AG10803 (cell line): ENCODE measurements at places on chromosomes 4 and X.

GRCh38 chr4:114636192-114636935, 37.8 kb downstream of the UGT8 start:
- no peak for DNase-seq

DNA sequence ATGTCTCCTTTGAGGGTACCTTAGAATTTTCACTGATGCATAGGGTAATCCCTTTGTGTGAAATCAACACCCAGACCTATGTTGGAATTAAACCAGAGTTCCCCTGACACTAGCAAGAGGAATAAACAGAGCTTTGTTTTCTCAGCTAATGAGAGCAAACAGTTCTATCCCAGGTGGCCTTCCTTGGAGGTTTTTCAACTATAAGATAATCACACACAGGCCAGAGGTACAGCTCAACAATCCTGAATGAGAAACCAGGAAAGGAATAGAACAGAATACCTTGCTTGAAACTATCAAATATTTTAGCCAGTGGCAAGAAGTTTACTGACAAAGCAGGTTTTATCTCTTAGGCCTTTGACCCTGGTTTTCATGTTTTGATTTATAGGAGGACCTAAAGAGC, 100.2 kb downstream of the OTC start:
- no peak for DNase-seq

DNA sequence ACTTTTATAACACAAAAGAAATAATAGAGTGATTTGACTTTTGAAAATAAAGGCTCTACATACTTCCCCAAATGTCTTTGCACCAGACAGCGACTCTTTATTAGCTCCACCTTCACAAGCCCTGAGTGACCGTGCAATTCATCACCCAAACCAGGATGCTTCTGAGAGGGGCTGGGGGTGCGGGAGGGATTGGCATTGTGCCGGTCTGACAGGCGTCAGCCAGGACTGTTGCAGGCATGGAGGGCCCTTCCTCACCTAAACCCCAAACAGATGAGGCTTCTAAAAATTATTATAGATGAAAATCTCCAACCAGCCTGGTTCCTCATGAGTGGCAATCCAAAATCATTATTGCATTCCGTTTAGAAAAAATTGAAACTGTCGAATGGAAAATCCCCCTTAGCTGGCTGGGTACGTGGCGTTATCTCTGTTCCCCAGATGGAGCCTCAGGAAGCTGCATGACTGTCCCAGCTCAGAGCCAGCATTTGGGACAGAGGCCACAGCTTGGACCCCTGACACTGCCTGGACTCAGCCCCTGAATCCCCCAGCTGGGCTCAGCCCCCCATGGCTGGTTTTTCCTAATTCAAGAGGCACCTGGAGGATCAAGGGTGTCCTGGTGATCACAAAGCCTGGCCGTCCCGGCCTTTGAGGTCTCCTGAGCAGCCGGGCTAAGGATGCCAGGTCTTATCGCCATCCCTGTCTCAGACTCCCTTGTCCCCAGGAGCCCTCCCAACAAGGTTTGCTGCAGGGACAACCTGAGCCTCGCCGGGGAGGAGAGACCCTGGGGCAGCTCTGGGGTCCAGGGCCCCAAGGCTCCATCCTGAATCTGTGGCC, 60.4 kb downstream of the SORCS2 start:
- no peak for DNase-seq

- peak; percentile 16 for DNase-seq
These were observed 220.1 kb downstream of the AFAP1 start for GRCh38 chr4:7719354-7720174.

GRCh38 chrX:150508451-150509367, 59.7 kb upstream of the MTM1 start:
- DNase-seq: peak; percentile 42

GRCh38 chr4:69984030-69984443, 11.7 kb upstream of the STATH start:
- DNase-seq: no peak

DNA sequence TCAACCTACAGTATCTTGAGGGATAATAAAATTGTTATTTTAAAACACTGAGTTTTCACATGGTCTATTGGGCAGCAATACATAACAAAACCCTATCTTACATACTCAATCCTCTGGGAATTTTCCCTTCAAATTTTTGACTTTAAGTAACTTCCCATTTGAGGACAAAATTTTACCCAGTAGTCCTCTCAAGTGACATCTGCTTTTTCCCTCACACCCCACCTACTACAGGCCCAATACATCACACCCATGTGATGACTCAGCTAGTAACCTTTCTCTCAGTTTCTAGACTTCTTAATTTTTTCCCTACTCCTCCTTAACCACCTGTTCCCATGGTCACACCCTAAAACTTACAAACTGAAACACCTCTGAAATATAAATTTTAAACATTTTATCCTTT, 12.2 kb upstream of the RAP1GDS1 start:
- DNase-seq: no peak

- DNase-seq: no peak
These were observed 13.7 kb downstream of the PFKFB1 start for GRCh38 chrX:54980334-54980733.

- no peak for DNase-seq
These were observed 33.7 kb upstream of the TXK start for GRCh38 chr4:48167538-48168263.

DNA sequence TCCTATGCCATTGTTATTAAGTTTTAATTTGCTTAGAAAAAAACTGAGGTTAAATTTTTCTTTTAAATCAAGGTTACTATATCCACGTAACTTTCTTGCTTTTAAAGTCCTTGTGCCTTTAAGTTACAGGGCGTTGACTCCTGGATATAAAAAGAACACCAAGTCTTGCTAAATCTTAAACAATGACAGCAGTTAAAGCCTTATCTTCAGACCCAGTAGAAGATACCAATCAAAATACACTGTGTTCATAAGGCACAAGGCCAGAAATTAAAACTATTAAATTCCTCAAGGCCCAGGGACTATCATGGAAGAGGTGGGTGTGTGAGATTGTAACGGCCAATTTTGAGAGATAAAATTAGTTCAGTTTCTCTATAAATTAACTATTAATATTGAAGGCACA, 60.4 kb downstream of the PAGE2 start:
- DNase-seq: no peak

DNA sequence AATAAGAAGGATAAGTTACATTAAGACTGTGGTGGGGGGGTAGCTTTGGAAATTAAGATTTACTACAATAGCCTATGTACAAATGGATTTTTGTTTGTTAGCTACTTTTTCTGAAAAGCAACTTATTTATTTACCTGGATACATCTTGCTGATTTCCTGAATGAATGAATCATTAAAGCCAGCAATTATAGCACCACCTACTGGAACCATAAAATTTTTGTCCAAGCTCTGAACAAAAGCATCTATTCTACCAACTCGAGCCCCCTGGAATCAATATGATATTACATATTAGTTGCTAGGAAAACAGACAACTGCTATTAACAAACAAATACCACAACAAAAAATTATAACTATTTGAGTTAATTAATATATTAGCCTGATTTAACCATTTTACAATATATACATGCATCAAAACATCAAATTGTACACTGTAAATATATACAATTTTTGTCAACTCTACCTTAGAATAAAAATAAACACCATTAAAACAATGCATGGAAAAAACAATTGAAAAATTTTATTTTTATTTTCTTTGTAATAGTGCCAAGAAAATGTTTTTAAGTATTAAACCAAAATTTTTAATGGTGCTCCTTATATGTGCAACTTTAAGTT, 15.3 kb downstream of the SEPSECS start:
- DNase-seq: peak; percentile 32

DNA sequence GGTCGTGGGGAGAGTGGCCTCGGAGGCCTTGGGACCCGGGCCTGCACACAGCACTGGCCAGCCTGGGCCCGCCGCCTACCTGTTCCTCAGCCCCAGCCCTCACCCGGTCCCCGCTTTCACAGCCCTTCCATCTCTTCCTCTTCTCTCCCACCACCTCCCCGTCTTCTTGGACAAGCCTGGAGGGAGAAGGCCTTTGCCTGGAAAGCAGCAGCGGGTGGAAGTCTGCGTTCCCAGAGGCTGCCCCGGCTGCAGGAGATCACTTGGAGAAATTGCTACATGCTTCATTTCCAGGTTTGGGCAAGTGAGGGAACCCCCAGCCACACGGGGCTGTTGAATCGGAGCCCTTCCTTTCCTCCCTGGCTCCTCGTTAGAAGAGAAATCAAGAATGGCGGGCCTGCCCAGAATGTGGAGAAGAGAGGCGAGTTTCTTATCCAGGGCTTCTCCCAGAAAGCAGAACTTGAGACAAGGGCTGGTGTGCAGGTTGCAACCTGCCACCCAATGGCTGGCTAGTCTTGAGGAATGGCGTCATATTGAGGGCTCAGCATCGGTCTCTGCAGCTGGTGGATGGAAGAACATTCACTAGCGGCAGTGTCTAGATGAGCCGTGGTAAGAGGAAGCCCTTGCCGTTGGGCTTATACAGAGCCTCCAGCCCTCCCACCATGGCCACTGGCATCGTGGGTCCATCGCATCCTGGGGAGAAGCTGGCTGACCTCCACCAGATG, 1.2 kb upstream of the PDZD4 start:
- DNase-seq: no peak

DNA sequence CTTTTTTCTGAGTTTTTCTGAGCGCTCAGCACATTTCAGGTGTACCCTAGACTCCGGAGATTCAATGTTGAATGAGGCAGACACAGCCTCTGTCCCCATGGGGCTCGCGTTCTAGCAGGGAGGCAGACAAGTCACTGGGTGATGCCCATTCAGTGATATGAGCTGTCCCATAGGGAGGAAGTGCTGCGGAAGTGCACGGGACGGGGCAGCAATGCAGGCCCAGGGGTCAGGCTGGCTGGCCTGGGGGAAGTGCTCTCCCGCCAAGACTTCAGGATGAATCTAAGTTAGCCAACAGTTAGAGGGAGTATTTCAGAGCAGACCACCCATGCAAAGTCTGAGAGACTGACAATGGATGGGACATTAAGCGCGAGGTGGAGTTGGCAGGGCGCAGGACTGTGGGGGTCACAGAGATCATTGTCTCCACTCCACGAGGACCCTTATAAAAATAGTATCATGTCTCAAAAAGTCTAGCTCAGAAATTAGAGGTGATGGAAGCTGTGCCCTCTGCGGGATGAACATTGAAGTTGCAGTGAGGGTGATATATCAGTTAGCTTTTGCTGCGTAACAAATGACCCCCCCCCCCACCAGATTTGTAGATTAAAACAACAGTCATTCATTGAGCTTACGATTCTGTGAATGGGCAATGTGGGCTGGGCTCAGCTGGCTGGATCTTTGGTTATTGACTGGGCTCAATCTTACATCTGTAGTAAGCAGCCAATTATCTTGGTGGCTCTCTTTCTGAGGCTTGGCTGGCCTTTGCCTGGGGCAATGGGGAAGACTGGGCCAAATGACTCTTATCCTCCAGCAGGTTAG, 16.4 kb downstream of the PSAPL1 start:
- DNase-seq: no peak

GRCh38 chr4:183721207-183722081, 62.4 kb downstream of the TRAPPC11 start:
- DNase-seq: peak; percentile 24

DNA sequence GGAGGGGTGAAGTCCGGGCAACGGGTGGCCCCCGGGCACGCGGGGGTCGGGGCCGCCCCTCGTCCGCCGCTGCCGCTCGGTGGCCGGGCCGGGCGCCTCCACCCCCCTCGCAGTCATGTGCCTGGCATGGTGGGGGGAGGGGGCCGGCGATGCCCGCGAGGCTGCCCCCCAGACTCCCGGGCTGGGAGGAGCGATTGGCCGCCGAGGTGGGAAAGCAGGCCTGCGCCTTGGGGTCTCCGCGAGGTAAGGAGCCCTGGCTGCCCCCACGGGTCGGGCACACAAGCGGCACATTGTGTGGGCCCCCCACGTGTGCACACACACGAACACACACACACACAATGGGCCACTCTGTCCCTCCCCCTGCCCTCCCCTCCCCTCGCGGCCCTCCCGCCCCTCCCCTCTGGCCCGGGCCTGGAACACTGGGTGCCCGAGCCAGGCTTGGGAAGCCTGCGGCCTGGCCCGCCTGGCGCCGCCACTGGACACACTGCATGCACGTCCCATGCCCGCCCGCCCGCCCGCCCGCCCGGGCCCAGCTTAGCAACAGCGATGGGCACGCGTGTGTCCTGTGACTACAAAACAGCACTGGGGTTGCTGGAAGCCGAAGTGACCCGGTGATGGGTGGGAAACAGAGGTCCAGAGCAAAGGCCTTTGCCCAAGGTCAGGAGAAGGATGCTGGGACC, 1.3 kb downstream of the SLC6A8 start:
- DNase-seq: peak; percentile 40

DNA sequence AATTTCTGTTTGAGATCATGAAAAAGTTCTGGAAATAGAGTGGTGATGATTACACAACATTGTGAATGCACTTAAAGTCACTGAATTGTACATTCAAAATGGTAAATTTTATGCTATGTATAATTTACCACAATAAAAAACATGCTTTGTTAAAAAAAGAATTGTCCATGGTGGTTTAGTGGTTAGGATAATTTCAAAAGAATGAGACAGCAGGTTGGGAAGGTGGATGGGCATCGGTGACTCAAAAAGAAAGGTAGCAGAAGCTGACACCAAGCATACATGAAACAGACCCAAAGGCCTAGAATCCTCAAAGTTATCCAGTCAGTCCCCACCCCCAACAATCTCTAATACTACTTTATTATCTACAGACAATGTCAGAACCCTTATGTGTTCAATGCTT, 91.1 kb downstream of the MSN start:
- no peak for DNase-seq

DNA sequence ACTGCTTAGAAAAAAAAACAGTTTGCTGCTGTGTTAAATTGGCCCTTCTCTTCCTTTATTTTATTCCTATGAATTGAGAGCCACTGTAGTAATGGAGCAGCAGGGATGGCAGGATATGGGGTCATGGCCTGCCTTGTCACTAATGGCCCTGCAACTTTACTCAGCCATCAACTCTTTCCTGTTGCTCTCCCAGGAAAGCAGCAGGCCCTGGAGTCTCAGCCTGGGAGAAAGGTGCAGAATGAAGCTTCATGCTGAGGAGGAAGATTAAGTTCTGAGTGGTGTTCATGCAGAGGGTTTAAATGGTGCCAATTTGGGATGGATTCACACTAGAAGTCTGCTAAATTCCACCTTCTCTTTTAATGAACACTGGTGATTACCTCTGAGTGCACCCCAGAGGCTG, 285.6 kb downstream of the GPAT3 start:
- DNase-seq: no peak

DNA sequence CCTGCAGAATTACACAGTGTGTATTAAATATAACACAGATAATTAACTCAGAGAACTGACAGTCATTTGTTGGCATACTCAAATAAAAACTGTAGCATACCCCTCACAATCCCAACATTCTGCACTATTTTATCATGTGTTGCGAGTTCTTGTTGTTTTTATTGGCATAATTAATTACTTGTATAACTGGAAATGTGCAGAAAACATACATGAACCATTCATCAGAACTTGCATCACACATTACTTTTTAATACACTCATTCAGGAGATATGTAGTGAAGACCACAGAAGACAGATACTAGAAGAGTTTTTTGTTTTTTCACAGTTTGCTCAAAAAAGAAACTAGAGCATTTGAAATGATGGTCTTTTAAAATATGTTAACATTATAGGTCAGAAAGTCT, 74.6 kb upstream of the NEIL3 start:
- DNase-seq: peak; percentile 75

DNA sequence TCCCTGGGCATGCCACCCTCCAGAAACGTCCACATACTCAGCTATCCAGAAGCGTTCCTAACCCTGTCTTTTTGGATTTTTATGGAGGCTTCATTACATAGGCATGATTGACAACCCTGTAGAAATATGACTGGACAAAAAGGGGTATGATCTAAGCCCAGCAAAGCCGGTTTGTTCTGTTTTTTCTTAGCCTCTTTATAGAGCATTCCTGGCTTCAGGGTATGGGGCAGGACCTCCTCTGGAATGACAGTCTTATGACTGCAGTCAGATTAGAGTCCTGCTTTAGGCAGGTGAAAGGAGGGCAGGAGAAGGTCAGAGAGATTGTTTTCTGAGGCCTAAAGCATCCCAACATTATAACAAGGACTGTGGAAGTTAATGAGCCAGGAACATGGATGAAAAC, 137.4 kb downstream of the DCLK2 start:
- DNase-seq: no peak
